ENCODE measurements at places on chromosomes 2 and 18. TPM values are rescaled to one million over a fixed set of nuclear protein-coding genes. Genes with fewer than 3 reads are reported as not detected.
A peak's percentile ranks its signal among the peaks of the same experiment; 100 is the strongest.

GRCh38 chr2:239289545-239289944 lies 111.3 kb downstream of the HDAC4 start:
- no peaks in the 10 kb centered on the region for H3K27me3 ChIP-seq
- H3K4me1 ChIP-seq, result peaks cover 95% of the 10 kb centered on the region
- peak; percentile 6 for DNase-seq
- H3K27ac ChIP-seq, result peak overlapping the region; percentile 75
- H3K4me3 ChIP-seq, result no peak overlapping the region

DNA sequence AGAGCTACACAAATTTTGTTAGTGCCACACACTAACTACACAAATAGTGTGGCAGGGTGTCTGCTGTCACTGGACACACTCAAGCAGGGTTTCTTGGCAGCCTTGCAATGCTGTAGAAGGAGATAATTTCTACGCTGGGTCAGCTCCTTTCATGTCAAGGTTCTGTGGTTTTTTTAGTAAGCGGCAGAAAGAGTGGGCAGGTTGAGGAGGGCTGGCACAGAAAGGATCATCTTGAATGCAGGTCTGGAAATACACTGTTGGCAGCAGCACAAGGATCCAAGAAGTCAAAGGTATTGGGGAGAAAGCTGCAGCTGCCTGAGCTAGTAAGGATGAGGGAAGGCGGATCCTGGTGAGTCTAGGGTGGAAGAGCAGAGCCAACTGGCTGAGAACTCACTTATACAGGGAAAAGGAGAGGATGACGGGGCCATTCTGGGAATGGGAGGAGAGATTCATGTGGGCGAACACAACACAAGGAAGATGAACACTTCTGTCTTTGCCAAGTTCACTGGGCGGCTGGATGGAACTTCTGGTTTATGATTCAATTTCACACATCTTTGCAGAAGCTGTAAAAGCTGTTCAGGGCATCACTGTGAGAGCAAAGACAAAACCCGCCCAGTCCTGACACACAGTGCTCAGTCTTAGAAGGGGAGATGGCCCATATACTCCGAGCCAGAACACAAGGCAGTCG lies 16.9 kb upstream of the CYRIA start:
- H3K4me3 ChIP-seq, result no peak overlapping the region
- H3K36me3 ChIP-seq, result no peaks in the 10 kb centered on the region
- no peaks in the 10 kb centered on the region for H3K4me1 ChIP-seq
- no peak for DNase-seq
- H3K27me3 ChIP-seq, result no peaks in the 10 kb centered on the region

GRCh38 chr2:23760736-23761135 lies 166.2 kb downstream of the ATAD2B start:
- H3K27ac ChIP-seq, result no peak overlapping the region
- H3K36me3 ChIP-seq, result peaks cover 7% of the 10 kb centered on the region
- DNase-seq, result no peak
- peaks cover 9% of the 10 kb centered on the region for H3K4me1 ChIP-seq
- no peak overlapping the region for H3K4me3 ChIP-seq

DNA sequence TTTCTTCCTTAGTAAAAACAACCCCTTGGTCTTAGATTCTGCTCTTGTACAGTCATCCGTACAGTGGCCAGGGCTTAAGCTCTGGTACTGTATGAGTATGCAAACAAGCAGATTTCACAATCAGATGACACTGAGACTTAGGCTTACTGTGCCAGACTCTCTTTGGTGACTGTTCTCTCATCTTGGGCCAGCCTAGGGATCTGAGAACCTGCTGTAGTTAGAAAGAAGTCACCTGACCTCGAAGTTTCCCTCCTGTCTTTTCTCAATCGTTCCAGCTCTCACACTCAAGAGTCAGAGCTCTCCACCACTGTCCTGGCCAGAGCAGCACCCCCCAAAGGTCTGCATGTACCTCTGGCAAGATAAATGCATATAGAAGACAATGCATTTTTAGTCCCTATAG lies 63.2 kb downstream of the ZEB2 start:
- H3K4me3 ChIP-seq, result no peak overlapping the region
- DNase-seq, result no peak
- peaks cover 57% of the 10 kb centered on the region for H3K27me3 ChIP-seq
- no peak overlapping the region for H3K27ac ChIP-seq

- DNase-seq, result no peak
- H3K27me3 ChIP-seq, result no peaks in the 10 kb centered on the region
- H3K36me3 ChIP-seq, result no peaks in the 10 kb centered on the region
- H3K4me1 ChIP-seq, result peaks cover 4% of the 10 kb centered on the region
- no peak overlapping the region for H3K4me3 ChIP-seq
These were observed 84.8 kb downstream of the SEPTIN10 start for GRCh38 chr2:109528811-109529501.

GRCh38 chr18:4351005-4351404 lies 104.1 kb downstream of the DLGAP1 start:
- no peak for DNase-seq
- no peak overlapping the region for H3K27ac ChIP-seq
- no peaks in the 10 kb centered on the region for H3K27me3 ChIP-seq
- no peak overlapping the region for H3K4me3 ChIP-seq

The CHRNG gene
- total RNA-seq, result not detected

The HOXD10 gene
- 1.1 TPM for total RNA-seq

The SOS1 gene
- total RNA-seq, result 16.8 TPM

The NXPH2 gene
- not detected for total RNA-seq

The OR6B2 gene
- not detected for total RNA-seq

The APOB gene
- 0.95 TPM for total RNA-seq

The SIGLEC15 gene
- not detected for total RNA-seq
